Urinary bladder (tissue), 4 donors: ENCODE measurements at places on chromosomes 3 and 15. TPM values are rescaled to one million over a fixed set of nuclear protein-coding genes. Genes with fewer than 3 reads are reported as not detected.

KNL1 gene
- 39.5 TPM for total RNA-seq

PLCL2 gene
- total RNA-seq = 23.0 TPM

ADAMTS17 gene
- 10.7 TPM for total RNA-seq

CKMT1A gene
- 0.79 TPM for total RNA-seq

CPNE9 gene
- not detected for total RNA-seq

RYR3 gene
- 10.5 TPM for total RNA-seq

DLL4 gene
- total RNA-seq = 11.8 TPM

AGBL1 gene
- 1.5 TPM for total RNA-seq

MKRN3 gene
- 0.95 TPM for total RNA-seq

GRCh38 chr3:55742022-55742831 is 255.1 kb upstream of the WNT5A start:
- DNase-seq = no peak

GRCh38 chr15:81478354-81478753 is 104.3 kb upstream of the TMC3 start:
- DNase-seq = no peak

DNA sequence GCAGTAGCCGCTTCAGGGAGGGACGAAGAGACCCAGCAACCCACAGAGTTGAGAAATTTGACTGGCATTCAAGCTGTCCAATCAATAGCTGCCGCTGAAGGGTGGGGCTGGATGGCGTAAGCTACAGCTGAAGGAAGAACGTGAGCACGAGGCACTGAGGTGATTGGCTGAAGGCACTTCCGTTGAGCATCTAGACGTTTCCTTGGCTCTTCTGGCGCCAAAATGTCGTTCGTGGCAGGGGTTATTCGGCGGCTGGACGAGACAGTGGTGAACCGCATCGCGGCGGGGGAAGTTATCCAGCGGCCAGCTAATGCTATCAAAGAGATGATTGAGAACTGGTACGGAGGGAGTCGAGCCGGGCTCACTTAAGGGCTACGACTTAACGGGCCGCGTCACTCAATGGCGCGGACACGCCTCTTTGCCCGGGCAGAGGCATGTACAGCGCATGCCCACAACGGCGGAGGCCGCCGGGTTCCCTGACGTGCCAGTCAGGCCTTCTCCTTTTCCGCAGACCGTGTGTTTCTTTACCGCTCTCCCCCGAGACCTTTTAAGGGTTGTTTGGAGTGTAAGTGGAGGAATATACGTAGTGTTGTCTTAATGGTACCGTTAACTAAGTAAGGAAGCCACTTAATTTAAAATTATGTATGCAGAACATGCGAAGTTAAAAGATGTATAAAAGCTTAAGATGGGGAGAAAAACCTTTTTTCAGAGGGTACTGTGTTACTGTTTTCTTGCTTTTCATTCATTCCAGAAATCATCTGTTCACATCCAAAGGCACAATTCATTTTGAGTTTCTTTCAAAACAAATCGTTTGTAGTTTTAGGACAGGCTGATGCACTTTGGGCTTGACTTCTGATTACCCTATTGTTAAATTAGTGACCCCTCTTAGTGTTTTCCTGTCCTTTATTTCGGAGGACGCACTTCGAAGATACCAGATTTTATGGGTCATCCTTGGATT is at the start of gene MLH1:
TSS of gene MLH1 (plus strand) at position 193 of the 958 bp plus-strand sequence. CDS start at position 223, 30 bp downstream.
- DNase-seq = peak; percentile 100

DNA sequence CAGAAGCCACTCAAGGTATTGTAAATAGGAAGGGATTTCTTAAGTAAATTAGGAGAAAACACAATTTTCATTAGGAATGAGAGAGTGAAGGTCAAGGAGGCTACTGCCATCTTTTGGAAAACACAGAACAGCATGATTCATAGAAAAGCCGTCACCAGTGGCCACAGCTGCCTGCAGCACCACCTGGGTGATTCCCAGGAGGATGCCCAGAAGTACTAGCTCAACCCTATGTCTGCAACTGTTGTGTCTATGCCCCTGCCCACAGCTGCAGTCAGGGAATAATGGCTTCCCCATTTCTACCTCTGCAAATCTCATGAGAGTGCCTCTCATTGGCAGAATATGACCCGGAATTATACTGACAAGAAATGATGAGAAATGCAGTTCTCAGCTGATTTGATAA is 300.0 kb downstream of the IGSF11 start:
- DNase-seq = no peak

- DNase-seq = no peak
These were observed 18.7 kb downstream of the ISG20 start for GRCh38 chr15:88657326-88658069.

DNA sequence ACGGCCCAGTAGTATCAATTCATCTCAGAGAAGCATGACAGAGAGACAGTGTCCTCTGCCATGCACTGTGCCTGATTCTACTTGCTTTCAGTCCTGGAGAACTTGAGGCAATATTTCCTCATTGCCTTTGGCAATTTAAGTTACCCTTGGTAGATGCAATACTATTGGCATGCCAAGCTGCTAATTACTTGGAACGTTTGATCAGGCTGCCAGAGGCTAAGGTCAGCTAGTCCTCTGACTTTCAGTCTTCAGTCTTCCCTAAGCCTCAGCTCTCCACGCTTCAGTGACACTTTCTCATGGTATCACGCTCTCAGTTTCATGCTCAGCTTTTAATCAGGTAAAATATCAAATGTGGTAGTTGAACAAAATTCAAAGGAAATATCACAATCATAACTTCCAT is 13.1 kb upstream of the OSBPL11 start:
- DNase-seq = no peak

DNA sequence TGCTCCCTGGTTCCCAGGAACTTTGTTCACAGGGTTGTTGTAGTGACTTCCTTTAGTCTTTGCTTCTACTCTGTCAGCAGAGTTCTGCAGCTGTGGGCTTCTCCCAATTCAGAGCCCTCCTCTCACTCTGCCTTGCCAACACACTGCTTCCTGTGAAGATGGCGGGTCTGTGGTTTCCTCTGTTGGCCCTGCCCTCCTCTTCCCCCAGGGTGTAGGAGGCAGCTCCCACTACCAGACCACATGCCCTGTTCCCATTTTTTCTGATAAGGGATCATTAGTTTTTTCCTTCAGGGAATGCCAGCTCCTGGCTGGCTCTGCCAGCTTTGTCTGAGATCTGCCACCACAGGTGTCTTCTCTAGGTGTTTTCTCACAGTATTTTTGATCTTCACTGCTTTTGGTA is 12.7 kb downstream of the SPSB4 start:
- DNase-seq = no peak

DNA sequence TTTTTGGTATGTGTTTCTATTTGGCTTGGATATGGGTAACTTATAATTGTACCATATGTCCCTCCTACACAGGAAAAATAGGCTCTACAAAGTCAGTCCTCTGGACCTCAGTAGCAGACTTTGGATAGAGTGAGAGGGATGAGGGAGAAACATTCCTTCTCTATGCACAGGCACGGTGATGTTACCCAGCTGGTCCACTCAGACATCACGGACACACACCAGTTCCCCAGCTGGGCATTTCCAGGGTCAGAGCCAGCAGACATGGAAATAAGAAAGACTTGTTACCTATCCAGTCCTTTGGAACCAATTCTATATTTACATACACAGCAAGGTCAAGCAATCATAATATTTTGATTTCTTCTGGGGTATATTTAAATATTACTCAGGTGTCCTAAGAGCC is 433.1 kb upstream of the KCNMB2 start:
- no peak for DNase-seq

DNA sequence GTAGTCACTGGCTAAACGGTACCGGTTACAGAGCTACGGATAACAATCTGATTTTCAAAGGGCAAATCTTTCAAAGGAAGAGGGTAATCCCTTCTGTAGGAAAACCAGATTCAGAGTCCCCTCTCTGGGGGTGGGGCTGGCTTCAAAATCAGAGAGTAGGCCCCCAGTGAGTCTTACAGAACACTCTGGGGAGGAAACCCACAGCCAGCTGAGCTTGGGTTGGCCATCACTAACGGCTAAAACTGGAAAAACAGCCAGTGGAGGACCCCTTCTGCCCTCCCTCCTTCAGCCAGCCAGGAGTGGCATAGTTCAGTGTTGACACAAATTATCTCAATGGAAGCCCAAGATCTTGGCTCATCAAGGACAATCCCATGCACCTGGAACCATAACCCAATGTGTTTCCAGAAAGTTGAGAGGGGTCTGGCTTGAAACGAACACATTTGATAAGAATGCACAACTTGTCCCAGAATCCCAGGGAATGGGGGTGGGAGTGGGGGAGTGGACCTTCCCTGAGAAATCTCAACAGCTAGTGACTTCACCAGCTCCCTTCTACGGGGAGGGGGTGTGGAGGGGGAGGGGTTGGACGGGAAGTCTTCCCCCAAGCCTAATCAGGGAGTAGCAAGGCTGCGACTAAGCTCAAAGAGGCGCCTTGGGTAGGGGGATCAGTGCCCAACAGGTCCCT is 1.0 kb downstream of the RASL12 start:
- DNase-seq = no peak

DNA sequence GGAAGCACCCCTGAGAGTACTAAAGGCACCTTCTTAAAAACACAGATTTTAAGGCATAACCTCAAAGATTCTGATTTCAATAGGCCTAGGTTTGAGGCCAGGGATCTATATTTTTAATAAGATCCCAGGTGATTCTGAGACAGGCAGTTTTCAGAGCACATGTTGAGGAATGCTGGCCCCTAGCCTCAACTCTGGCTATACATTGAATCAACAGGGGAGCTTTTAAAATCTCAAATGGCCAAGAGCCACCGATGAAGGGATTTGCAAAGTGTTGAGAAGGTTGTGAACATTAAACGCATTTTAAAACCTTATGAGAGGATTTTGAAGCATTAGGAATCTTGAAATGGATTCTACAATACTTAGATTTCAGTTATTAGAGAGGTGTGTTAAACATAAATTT is 268.8 kb upstream of the ARHGEF26 start:
- DNase-seq = no peak

GRCh38 chr3:147816752-147817151 is 407.6 kb downstream of the ZIC1 start:
- DNase-seq = peak; percentile 60

GRCh38 chr3:32667072-32667582 is 17.9 kb upstream of the CNOT10 start:
- DNase-seq = no peak

GRCh38 chr15:25416693-25417092 is 22.1 kb downstream of the UBE3A start:
- DNase-seq = no peak

- no peak for DNase-seq
These were observed 2.0 kb upstream of the ZBTB47 start for GRCh38 chr3:42651248-42652091.

DNA sequence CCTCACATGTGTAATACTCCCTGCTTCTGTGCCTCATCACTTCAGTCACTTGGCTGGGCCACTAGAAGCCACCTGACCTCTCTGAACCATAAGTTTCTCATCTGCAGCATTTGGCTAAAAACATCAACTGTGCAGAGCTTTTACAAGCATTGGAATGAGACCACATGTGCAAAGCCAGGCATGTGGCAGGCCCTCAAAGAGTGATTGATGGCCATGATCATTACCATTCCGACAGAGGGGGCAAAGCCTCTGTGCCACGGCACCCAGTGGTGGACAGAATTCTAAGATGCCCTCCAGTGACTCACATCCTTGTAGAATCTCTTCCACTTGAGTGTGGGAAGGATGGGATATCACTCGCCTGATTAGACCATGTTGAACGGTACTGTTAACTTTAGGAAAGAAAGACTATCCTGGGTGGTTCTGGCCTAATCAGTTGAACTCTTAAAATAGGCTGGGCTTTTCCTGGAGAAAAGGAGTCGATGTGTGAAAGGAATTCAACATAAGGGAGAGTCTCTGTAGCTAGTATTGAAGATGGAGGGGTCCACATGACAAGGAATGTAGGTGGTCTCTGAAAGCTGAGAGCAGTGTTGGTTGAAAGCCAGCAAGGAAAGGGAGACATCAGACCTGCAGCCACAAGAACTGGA is 13.5 kb downstream of the CDCP1 start:
- DNase-seq = no peak

- DNase-seq = no peak
These were observed 497 bp downstream of the PARP16 start for GRCh38 chr15:65286069-65286703.

DNA sequence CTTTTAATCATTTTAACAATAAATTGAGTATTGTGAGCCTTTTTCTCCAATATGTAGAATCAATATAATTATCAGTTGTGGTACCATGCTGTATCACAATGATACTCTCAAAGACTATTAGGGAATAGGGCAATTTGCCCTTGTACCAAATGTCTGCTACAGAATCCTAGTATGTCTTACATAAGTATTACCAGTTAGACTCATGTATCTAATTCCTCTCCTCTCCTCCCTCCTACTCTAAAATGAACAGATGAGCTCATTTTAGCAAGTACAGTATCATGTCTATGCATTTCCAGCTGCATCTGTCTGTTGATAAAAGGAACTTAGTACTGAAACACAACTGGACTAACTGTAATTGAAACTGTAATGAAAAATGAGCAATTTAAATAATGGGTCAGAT is 124.3 kb upstream of the ATP11B start:
- no peak for DNase-seq

DNA sequence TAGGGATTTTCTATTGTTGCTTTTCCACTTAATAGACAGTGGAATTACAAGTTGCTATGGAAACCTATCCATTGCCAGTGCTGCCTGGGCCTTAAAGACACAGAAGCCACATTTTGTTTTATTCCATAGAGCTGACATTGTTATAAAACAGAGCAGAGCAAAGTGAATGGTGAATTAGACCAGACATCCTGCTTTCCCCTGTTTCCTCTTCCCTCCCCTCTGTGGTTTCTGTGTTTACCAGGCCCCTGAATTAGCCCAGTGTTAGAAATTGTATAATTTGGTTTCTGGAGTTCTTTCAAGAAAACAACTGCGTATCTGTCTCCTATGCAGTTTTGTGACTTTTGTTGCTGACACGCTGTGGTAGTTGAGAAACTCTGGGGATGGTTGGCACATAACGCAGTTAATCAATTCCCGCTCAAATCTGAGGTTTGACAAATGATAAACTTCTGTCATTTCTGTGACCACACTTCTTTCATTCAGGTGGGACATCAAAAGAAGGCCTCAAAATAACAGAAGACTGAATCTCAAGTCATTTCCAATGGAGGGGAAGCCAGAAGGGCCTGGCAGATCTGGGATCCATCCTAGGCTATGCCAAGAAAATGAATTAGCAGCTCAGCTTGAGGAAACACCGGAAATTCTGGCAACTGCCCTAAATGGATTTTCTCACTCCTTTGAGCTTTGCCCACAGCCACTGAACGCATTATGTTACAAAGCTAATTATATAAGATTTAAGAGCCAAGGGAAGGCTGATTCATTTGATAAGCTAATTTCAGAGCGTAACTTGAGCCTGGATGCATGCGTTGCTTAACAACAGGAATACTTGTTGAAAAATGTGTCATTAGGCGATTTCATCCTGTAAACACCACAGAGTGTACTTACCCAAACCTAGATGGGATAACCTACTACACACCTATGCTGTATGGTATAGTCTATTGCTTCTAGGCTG is 46.9 kb downstream of the NR1D2 start:
- DNase-seq = no peak

DNA sequence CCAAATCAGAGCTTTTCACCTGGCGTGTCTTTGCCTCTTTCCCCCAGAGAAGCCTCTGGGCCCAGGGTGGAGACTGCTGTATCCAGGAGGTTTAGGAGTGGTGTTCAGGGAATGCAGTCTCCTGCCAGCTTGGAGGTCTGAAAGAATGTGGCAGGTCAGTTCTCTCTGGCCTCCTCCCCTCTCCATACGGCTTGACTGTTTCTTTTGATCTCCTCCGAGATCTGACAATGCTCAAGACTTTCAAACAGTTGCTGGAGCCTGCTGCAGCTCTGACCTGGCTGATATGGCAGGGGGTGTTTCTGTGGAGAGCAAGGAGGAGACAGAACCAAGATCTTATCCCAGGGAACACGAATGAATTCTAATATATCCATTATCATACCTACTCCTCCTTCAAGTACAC is 24.7 kb upstream of the TM4SF4 start:
- no peak for DNase-seq
